ENCODE measurements at places on chromosomes 2 and 18. TPM values are rescaled to one million over a fixed set of nuclear protein-coding genes. Genes with fewer than 3 reads are reported as not detected.

SERPINB11 gene
- not detected for total RNA-seq

FNDC4 gene
- not detected for total RNA-seq

ALPI gene
- total RNA-seq, result not detected

YES1 gene
- 95.9 TPM for total RNA-seq

NEB gene
- not detected for total RNA-seq

MRO gene
- total RNA-seq, result not detected

PLGLB1 gene
- not detected for total RNA-seq

UCN gene
- total RNA-seq, result 1.3 TPM

IL36A gene
- not detected for total RNA-seq

HOXD13 gene
- 5.4 TPM for total RNA-seq

CFC1 gene
- not detected for total RNA-seq

PLGLB2 gene
- total RNA-seq, result 7.0 TPM

GPR35 gene
- 2.2 TPM for total RNA-seq

CGREF1 gene
- total RNA-seq, result 29.1 TPM

CERS6 gene
- 12.4 TPM for total RNA-seq

PLCD4 gene
- total RNA-seq, result 1.2 TPM

TBR1 gene
- total RNA-seq, result not detected

GALR1 gene
- total RNA-seq, result not detected

CCDC178 gene
- total RNA-seq, result not detected

TUBA3D gene
- total RNA-seq, result not detected

ARHGEF4 gene
- total RNA-seq, result 0.89 TPM

GPR17 gene
- total RNA-seq, result not detected

TCF23 gene
- total RNA-seq, result not detected

IL18RAP gene
- not detected for total RNA-seq

KCMF1 gene
- total RNA-seq, result 90.5 TPM

CFAP221 gene
- total RNA-seq, result not detected

DCDC2C gene
- total RNA-seq, result not detected

CD28 gene
- total RNA-seq, result 0.10 TPM

RELCH gene
- 17.2 TPM for total RNA-seq

AAMP gene
- total RNA-seq, result 112 TPM

SP140 gene
- total RNA-seq, result 0.56 TPM

PDE1A gene
- 7.0 TPM for total RNA-seq

TRAF3IP1 gene
- total RNA-seq, result 3.8 TPM

CAPN13 gene
- not detected for total RNA-seq

RAPH1 gene
- 12.5 TPM for total RNA-seq

UGT1A3 gene
- total RNA-seq, result not detected

MLPH gene
- not detected for total RNA-seq

FTCDNL1 gene
- 1.8 TPM for total RNA-seq

DUSP28 gene
- total RNA-seq, result 6.3 TPM

CLEC4F gene
- not detected for total RNA-seq

MPP4 gene
- total RNA-seq, result 5.5 TPM

LYPD6 gene
- 0.94 TPM for total RNA-seq

ALS2 gene
- 21.9 TPM for total RNA-seq

TTLL4 gene
- 4.5 TPM for total RNA-seq

EPB41L3 gene
- total RNA-seq, result not detected
